Left colon (tissue), 2 donors: ENCODE measurements at places on chromosomes 6 and 20. TPM values are rescaled to one million over a fixed set of nuclear protein-coding genes. Genes with fewer than 3 reads are reported as not detected.

CTAGE9 gene
- total RNA-seq = not detected

ZDHHC14 gene
- 11.6 TPM for total RNA-seq

TNXB gene
- total RNA-seq = 35.9 TPM

MAP1LC3A gene
- total RNA-seq = 47.7 TPM

PRR3 gene
- 4.2 TPM for total RNA-seq

FAM217A gene
- total RNA-seq = not detected

PACSIN1 gene
- 0.34 TPM for total RNA-seq

STK35 gene
- 23.8 TPM for total RNA-seq

PRPH2 gene
- 0.67 TPM for total RNA-seq

RIPPLY2 gene
- 0.22 TPM for total RNA-seq

CGAS gene
- total RNA-seq = 3.2 TPM

OR14J1 gene
- total RNA-seq = not detected

HCRTR2 gene
- not detected for total RNA-seq

BPIFB4 gene
- total RNA-seq = not detected

ZNF165 gene
- 4.6 TPM for total RNA-seq

PKIG gene
- total RNA-seq = 44.7 TPM

KHDC1L gene
- not detected for total RNA-seq

RUNX2 gene
- total RNA-seq = 2.5 TPM

CENPQ gene
- total RNA-seq = 2.5 TPM

BTN1A1 gene
- not detected for total RNA-seq

GLP1R gene
- not detected for total RNA-seq

SMPDL3A gene
- total RNA-seq = 129 TPM

LY6G6C gene
- total RNA-seq = not detected

PGK2 gene
- total RNA-seq = not detected

SYS1 gene
- total RNA-seq = 32.4 TPM

TFAP2D gene
- total RNA-seq = not detected

SALL4 gene
- total RNA-seq = 0.11 TPM

MCHR2 gene
- not detected for total RNA-seq

WDR27 gene
- 33.4 TPM for total RNA-seq

TCF15 gene
- not detected for total RNA-seq

GFOD1 gene
- 15.9 TPM for total RNA-seq

TMEM200A gene
- 24.6 TPM for total RNA-seq

ASIP gene
- not detected for total RNA-seq

PRKN gene
- 5.4 TPM for total RNA-seq

SMOC2 gene
- total RNA-seq = 18.9 TPM

GRIK2 gene
- total RNA-seq = 1.9 TPM

DAAM2 gene
- total RNA-seq = 9.8 TPM

BANF2 gene
- total RNA-seq = not detected

FAM162B gene
- 0.85 TPM for total RNA-seq

CDKN1A gene
- 264 TPM for total RNA-seq

NKAIN2 gene
- total RNA-seq = 0.14 TPM

IPCEF1 gene
- 1.2 TPM for total RNA-seq

ACSS1 gene
- 43.6 TPM for total RNA-seq

CEP43 gene
- 17.4 TPM for total RNA-seq

CAGE1 gene
- not detected for total RNA-seq

PNLDC1 gene
- not detected for total RNA-seq
